Lower lobe of right lung (tissue), 2 donors: ENCODE measurements at places on chromosomes 12 and 14.

GRCh38 chr12:124605883-124606774, 38.7 kb upstream of the NCOR2 start:
- DNase-seq: no peak

DNA sequence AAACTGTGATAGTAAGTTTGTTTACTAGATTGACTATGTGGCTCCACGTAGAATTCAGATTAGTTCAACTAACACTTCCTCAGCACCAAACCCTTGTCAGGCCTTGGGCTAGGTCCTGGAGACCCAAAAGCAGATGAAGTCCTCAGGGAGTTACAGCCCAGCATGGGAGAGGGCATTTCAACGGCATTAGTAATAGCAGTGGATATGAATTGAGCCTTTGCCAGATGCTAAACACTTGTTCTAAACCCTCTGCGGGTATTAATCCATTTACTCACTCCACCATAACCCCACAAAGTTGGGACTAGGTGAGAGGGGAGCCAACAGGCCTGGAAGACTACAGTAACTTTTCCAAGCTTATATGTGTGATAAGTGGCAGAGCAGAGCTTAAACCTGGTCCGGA, 714.6 kb downstream of the DIO2 start:
- DNase-seq: no peak

DNA sequence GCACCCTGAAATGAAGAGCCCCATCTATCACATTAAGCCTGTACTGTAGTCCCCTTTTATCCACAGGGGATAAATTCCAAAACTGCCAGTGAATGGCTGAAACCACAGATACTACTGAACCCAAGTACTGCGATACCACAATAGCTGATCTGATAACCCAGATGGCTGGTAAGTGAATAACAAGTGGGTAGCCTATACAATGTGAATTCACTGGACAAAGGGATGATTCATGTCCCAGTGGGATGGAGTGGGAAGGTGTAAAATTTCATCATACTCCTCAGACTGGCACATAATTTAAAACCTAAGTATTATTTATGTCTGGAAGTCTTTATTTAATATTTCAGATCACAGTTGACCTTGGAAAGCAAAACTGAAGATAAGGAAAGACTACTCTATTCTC, 201.3 kb downstream of the GPHN start:
- DNase-seq: no peak

DNA sequence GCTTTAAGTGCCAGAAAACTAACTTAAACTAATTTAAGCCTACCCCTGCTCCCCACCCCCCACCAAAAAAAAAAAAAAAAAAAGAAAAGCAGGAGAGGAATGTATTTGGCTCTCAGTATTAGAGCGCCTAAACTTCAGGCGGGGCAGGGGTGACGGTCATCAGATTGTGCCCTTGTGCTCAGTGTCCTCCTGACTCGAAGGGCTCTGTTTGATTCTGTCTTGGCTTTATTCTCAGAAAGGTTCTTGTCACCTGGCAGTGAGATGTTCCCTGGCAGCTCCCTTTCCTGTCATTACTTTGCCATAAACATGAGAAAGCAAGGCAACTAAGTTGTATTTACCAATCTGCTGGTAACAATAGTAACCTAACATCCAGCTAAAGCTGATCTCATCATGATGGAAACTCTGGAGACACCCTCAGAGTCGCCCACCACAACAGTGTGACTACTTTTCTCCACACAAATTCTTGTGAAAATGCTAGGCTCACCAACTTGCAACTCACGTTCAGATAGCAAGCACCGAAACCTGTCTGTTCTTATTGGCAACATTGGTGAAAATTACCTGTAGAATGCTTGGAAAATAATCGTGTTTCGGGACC, 39.0 kb upstream of the WNK1 start:
- no peak for DNase-seq

- DNase-seq: no peak
Observed at GRCh38 chr12:85657836-85658630, 178.2 kb downstream of the RASSF9 start.

DNA sequence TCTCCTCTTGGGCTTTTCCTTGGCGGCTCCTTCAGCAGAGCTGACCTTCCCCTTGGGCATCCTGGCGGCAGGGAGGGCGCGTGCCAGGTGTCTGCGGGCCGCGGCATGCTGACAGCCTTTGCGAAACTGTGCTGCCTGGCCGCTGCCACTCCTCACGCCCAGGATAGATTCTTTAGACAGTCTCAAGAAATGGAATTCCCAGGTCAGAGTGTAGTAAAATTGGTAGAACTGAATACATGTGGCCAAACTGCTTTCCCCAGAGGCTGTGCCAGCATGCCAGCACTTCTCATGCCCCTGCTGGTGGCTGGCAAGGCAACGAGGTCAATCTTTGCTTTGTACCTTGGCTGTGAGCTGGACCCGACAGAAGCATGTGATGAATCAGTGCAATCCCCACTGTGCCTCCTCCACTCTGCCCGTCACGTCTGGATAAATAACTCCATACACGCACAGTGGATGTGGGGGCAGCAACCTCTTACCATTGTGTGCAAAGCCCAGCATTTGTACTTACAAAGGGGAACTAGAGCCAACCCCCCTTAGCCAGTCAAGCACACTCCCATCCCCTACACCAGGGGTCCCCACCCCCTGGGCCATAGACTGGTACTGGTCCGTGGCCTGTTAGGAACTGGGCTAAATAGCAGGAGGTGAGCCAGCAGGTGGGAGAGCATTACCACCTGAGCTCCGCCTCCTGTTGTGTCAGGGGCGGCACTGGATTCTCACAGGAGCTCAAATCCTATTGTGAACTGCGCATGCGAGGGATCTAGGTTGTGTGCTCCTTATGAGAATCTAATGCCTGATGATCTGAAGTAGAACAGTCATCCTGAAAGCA, 90.9 kb downstream of the ACTN1 start:
- DNase-seq: no peak

- no peak for DNase-seq
Observed at GRCh38 chr14:96191841-96192462, 12.7 kb upstream of the BDKRB2 start.

- DNase-seq: no peak
Observed at GRCh38 chr14:29990993-29991392, 63.3 kb upstream of the PRKD1 start.

DNA sequence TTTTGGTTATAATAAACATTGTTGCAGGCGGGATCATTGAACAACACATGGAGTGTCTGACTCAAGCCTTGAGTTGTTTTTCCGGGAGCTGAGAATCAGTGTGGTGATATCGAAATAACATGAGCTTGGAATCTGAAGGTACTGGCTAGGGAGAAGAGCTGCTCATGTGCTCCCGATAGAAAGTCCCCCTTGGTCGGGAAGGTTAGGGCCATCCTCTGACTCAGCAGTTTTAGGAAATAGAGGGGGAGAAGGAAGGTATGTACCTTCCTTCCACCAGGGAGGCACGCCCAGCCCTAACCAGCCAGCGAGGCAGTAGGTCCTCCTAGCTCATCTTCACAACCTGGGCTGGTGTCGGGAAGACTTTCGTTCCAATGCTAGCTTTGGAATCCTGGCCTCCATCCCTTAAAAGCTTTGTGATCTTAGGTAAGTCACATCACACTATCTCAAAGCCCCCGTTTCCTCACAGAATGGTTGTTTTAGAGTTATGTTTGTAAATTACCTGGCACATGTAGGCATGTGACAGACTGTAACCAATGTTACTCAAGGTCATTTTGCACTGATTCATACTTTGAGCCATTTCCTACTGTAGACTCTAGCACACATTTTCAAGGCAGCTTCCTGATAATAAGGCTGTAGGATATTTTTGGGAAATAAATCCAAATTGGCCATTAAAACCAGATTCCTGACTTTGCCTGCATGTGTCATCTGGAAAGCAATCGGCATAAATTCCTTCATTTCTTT, 1.9 kb upstream of the RAB35 start:
- no peak for DNase-seq

GRCh38 chr14:79225815-79226214, 985.5 kb downstream of the DIO2 start:
- DNase-seq: no peak

GRCh38 chr14:90732139-90732538, 84.1 kb downstream of the TTC7B start:
- no peak for DNase-seq

DNA sequence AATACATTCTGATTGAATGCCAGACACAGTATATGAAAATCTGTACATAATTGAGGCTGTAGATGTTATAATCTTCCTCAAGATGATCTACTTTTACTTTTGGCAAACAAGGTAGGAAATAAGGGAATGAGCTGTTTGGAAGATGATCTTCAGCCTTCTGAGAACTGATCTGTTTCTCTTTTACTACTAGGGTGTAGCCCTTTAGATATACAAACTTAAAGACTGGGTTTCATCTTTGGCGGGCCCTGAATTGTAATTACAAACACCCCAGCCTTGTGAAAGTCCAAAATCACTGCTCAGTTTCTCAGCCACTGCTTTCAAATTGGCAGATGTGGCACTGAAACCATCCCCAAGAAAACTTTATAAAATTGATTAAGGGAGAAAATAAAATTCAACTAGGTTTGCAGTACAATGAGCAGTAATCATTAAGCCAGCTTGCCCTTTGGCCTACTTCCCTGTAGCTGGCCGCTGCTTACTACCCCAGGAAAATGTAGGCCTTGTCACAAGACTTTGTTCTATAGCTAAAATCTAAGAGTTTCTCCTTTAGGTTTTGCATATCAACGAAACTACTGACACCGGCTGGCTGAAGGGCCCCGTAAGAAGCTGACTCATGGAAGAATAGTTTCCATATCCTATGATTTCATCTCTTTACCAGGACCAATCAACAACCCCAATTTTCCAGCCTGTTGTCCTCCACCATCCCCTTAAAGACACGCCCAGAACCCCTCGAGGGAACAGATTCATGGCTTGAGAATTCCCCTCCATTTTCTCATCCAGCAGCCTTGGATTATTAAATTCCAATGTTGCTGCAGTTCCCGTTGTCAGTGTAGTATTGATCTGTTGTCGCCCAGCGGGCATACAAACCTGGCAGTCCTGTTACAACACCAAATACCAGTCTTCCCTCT, 210.8 kb downstream of the PCNX1 start:
- no peak for DNase-seq

- DNase-seq: no peak
Observed at GRCh38 chr12:53523131-53523530, 15.8 kb upstream of the NPFF start.

DNA sequence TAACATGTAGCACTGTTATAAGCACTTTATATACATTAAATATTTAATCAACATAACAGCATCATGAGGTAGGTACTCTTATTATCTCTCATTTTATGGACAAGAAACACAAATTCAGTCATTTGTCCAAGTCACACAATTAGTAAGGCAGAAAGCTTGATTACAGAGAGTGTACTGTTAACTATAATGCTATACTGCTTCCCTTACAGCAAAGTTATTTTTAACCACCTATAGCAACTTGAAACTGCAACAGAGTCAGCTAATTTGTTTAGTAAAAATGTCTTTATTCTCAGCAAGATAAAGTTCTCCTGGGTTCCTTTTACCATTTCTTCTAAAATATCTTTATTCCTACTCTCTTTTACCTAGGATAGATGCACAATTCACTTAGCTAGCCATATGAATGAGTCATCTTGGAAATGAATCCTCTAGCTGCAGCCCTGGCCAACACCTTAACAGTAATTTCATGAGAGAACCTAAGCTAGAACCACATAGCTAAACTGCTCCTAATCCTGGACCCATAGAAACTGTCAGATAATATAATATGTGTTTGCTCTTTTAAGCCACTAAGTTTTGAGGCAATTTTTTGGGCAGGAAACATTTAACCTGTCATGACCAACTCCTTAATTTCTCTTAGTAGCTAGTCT, 90.2 kb upstream of the HECTD1 start:
- DNase-seq: no peak

GRCh38 chr12:124727922-124728321, 135.7 kb downstream of the SCARB1 start:
- no peak for DNase-seq

- no peak for DNase-seq
Observed at GRCh38 chr14:89720076-89720687, 234.3 kb downstream of the EFCAB11 start.

DNA sequence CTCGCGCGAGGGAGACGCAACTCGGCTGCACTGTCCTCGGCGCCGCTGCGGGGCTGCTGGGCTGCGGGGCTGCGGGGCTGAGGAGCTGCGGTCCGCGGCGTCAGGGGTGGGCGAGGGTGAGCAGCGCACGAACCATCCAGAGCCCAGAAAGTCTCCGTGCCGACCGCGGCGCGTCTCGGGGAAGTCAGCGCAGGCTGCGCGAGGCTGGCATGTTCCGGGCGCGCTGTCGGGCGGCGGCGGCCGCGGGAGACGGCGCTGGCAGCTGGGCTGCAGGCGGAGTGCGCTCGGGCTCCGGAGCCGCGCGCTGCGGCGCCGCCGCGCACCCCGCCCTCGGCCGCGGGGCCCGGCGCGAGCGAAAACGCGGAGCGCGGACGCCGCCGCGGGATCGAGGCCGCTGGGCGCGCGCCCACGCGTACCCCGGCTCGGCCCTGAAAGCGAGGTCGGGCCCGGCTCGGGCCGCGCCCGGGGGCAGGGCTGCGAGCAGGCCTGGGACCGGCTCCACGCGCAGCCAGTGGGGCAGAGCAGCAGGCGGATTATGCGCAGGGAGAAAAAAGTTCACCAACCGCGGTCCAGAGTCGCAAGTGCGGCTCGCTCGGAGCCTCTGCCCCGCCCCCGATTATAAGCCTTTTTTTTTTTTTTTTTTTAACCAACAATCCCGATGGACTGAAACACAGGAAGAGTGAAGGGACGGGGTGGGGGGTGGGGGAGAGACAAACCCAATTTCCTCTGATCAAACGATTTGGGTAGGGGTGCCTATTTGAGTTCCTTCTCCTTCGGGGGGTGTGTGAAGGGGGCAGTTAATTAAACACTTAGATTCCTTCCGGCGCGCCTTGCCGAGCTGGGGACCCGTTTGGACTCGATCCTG, at the start of gene PRICKLE1:
PRICKLE1 (minus strand) TSS at position 282 of the 865 bp plus-strand sequence. CDS start 117,230 bp downstream, outside the sequence.
- DNase-seq: peak; percentile 54

- no peak for DNase-seq
Observed at GRCh38 chr14:72094844-72095582, 162.8 kb downstream of the RGS6 start.

DNA sequence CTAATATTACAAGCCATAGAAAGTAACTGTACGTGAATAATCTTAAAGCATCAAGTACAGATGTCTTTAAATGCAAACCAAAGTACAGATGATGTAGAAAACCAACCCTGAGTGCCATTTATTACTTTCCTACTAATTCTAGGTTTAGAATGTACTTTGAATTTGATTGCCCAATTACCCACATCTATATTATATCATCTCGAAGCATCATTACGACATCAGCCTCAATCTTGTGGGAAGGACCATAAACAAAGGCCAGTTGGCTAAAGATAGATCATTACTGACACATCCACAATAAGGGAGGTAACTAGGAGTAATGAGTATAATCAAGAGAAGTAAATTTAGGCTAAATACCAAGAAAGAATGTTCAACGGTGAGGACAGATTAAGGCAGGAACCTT, 478.9 kb downstream of the BCAT1 start:
- DNase-seq: no peak
